ENCODE measurements at places on chromosomes 3 and 15. TPM values are rescaled to one million over a fixed set of nuclear protein-coding genes. Genes with fewer than 3 reads are reported as not detected.

DNA sequence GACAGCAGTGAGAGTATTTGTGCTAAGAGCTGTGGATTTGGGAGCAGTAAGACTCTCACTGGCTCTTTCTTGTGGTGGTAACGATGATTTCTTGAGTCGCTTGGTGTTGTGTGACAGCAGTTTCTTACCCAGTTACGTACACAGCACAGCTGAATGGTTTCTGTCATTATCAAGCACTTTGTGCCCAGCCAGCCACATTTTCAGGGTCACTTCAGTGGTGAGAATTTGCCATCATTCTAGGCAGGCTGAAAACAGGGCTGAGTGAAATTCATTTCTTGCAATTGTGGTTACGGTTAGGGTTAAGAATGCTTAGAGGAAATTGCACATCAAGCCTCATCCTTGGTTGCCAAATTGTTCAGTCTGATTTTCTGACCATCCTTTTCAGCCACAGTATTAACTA lies 130.1 kb downstream of the RYR3 start:
- no peak for DNase-seq

DNA sequence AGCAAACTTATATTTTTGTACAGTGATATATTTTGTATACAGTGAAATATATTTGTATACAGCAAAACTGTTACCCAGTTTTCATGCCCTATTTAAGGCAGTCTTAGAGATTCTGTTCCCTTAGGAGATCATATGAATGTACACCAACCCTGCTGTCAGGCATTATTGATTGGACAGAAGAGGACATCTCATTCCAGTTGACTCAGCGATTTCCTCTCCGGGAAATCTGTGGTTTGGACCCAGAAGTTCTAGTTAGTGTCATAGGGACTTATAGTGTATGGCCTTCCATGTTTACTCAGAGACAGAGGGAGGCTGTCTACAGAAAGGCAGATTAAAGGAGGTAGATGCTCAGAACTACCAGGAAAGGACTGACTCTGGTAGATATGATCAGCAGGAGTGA lies 318.8 kb upstream of the KCNMB2 start:
- DNase-seq: no peak

GRCh38 chr3:63193647-63194046 lies 84.5 kb upstream of the SYNPR start:
- peak; percentile 20 for DNase-seq

GRCh38 chr3:99134986-99135385 lies 233.5 kb upstream of the DCBLD2 start:
- no peak for DNase-seq

- no peak for DNase-seq
Observed at GRCh38 chr15:88202231-88202630, 54.3 kb downstream of the NTRK3 start.

GRCh38 chr3:174792864-174793263 lies 66.3 kb upstream of the NAALADL2 start:
- DNase-seq: no peak

- no peak for DNase-seq
Observed at GRCh38 chr3:31409866-31410265, 122.9 kb upstream of the STT3B start.

GRCh38 chr3:78633626-78634025 lies 1134.2 kb downstream of the ROBO1 start:
- no peak for DNase-seq

DNA sequence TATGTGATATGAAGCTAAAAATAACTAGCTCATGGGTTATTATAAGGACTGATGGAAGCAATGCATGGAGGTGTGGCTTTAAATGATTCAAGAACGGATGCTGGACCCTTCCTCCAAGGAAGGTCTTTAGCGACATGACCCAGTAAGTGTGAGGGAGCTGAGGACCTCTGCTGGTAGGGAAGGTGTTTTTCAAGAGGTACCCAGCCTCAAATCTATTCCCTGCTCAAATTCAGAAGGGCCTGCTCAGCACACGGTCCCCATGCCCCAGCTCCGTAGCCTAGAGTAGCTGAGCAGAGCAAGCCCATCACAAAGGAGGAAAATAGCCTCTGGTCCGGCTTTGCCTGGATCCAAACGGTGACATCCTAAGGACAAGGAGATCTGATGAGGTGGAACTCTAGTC lies 266.2 kb upstream of the IGF1R start:
- DNase-seq: no peak

DNA sequence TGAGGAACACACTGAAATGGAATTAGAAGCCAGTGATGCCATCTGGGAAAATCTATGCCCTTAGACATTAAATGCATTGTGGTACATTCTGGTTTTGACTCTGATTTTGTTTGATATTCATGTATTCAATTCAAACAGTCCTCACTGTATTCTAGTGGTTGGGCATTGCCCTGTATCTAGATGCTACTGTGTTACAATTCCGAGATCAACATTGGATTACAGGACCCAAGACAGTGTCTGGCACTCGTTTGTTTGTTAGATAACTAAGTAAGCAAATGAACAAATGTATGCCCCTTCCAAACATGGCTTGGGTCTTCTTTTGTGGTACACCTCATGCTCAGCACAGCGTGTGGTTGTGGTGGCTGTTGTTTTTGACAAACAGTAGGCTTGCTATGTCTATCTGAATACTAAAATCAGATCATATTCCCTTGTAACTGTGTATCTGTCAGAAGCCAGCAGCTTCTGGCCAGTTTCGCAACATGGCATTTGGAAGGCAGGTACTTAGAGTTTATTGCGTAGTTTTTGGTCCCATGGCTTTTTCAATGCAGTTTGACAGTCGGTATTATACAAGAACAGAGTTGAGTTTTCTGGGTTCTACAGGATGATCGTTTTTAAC lies 5.7 kb downstream of the FILIP1L start:
- no peak for DNase-seq

DNA sequence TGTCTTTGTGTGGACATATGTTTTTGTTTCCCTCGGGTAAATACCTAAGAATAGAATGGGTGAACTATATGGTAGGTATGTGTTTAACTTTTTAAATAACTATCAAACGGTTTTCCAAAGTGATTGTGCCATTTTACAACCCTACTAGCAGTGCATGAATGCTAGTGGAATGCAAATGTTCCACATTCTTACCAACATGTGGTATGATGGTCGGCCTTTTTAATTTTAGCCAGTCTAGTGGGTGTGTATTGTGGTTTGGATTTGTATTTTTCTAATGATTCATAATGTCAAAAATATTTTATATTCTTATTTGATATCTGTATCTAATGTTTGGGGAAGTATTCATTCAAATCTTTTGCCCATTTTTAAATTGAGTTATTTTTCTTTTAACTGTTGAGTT lies 68.2 kb upstream of the SMAD3 start:
- DNase-seq: no peak

- no peak for DNase-seq
Observed at GRCh38 chr3:187767266-187768012, 22.2 kb upstream of the BCL6 start.

DNA sequence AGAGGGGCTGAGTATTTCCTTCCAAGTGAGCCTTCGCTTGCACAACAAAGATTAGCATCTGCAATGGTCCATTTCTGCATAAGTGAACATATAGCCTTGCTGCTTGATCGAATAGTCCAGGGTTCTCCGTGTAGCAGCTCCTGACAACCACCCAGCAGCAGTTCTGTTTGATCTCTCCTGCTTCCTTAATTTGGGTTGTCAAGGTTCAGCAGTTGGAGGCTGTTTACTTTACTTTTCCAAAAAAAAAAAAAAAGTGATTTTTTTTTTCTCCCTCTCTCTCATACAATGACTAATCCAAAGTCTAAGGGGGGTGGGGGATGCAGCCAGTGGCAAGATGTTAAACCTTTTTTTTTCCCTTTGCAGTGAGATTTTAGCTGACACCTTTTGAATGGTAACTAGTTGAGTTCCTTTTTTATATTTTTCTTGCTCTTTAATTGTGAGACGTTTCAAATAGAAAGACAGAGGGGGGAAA lies 3.6 kb downstream of the FOXP1 start:
- DNase-seq: no peak

DNA sequence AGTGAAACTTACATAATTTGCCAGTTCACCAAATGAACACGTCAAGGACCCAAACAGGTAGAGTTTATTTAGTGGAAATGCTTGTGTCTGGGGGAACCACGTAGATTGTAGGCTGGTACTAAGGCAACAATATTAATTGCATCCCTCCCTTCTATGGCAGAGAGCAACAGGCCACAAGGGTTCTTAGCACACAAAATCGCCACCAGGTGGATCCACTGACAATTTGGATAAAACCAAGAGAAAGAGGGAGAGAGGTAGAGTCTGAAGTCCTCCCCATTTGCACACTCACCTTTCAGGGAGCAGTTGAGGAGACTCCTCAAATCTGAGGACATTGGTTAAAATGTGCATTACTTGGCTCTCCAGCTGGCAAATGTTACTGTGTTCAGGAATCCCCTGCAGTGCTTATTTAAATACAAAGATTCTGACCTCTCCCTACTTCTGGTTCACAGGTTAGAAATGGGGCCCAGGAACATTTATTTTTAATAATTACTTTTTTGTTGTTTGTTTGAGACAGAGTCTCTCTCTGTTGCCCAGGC lies 181.0 kb upstream of the FEZF2 start:
- no peak for DNase-seq

- DNase-seq: no peak
Observed at GRCh38 chr3:32310336-32310735, 71.9 kb downstream of the CMTM8 start.

DNA sequence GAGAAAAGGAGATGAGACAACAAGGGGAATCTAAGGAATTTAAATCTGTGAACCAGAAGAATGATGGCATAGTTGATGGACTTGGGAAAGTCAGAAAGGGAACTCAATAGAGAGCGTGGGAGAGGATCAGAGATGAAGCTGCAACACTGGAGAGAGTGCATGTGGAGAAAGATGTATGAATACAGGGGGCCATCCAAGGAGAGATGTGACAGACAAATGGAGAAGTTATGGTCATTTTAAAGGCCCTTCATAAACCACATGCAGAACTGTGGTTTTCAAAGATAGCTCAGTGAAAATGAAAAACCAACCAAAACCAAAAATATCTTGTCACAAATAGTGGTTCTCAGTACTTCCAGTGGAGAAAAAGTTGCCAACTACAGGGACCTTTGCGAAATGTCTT lies 265.2 kb downstream of the SUCLG2 start:
- no peak for DNase-seq

GRCh38 chr3:125916376-125916978 lies 52.5 kb upstream of the ROPN1B start:
- DNase-seq: peak; percentile 93

LIPH gene
- 1.3 TPM for polyA plus RNA-seq

CFAP20DC gene
- polyA plus RNA-seq: 4.1 TPM

ERICH6 gene
- 1.0 TPM for polyA plus RNA-seq

CLDN1 gene
- polyA plus RNA-seq: 63.3 TPM

ANKDD1A gene
- 5.1 TPM for polyA plus RNA-seq

PLSCR1 gene
- 75.6 TPM for polyA plus RNA-seq

TOMM70 gene
- 73.1 TPM for polyA plus RNA-seq

DLL4 gene
- 8.6 TPM for polyA plus RNA-seq

ARRDC4 gene
- polyA plus RNA-seq: 36.5 TPM

TNK2 gene
- 43.8 TPM for polyA plus RNA-seq

OR5AC2 gene
- polyA plus RNA-seq: not detected

MME gene
- 398 TPM for polyA plus RNA-seq
